BJ (cell line): ENCODE measurements at places on chromosomes 7 and 10.

- no peak for DNase-seq
Observed at GRCh38 chr10:71396084-71396710, 523 bp upstream of the CDH23 start.

GRCh38 chr7:99040104-99040958, 103.6 kb downstream of the SMURF1 start:
- DNase-seq: peak; percentile 30

DNA sequence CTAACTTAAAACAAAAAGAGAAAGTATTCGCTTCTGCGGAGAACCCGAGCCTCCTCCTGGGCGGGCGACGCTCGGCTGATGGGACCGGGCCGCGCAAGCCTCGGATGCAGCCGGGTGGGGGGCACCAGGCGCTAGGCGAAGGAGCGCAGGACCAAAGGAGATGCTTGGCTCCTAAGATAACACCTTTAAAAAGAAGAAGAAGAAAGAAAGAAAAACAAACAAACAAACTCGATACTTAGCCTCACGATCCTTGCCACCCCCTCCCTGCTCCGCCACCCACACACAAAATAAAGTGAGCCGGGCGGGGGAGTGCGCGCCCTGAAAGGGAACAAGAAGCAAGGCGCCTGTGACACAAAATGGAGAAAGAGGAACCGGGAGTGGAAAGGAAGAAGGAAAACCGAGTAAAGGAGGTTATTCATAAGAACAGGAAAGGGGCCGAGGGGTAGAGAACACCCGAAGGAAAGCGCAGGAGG, 34.0 kb upstream of the EBLN1 start:
- DNase-seq: no peak

DNA sequence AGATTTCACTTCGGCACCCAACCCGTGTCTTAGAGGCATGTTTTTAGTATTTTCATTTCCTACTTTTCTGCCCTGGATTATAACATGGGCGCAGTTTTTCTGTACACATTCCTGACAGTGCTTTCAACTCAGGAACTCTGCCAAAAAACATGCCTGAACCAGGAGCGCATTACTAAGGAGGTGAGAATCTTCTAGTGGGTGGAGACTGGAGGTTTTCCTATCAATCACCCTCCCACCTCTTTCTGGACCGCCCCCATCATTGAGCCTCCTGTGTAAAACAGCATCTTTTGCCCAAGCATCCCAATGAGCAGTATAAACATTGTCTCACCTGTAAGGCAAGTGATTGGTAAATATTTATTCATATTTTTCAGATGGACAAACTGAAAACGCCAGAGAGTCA, 53.2 kb downstream of the STK17A start:
- DNase-seq: no peak

GRCh38 chr7:116353647-116354046, 143.3 kb downstream of the TES start:
- DNase-seq: no peak

DNA sequence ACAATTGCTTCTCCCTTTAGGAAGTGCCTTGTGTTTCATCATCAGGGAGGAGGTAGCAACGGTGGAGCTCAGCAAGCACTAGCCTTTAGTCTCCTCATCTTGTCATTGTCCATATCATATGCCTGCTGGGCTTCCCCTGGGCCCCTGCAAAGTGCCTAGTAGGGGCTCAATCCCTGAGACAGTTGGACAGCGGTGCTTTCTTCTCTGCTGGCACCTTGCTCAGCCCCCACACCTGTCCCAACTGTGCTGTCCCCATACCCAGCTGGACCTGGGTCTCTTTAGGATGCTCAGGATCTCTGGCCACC, 5.5 kb downstream of the SMARCD3 start:
- DNase-seq: no peak

DNA sequence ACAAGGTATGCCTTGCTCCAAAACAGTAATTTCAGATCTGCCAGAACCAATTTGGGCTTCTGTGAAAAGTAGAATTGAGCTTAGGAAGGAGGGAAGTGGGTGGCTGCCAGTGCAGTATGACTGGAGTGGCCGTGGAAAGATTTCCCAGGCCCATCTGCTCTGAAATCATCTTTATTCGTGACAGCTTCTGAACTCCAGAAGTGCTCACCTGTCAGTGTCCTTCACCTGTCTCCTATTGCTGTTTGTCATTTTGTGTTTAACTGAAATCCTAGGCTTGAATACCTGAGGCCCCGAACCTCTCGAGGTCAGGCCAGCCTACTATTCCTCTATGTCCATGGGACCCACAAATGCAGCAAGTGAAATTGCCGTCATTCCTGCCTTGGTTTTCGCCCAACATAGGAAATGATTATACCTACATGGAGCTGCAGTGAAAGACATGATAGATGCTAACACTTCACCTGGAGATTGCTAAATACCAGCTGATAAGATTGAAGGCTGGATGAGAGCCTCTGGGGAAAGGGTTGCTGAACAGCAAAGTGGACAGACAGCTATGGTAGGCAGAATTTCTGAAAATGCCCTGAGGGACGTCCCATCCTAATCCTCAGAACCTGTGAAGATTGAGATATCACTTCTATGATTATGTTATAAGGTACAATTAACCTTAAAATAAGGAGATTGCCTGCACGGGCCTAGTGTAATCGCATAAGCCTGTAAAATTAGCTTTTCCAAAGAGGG, 82.1 kb downstream of the C1GALT1 start:
- no peak for DNase-seq

GRCh38 chr7:23353172-23353571, 54.0 kb downstream of the MALSU1 start:
- DNase-seq: no peak
